ENCODE measurements at places on chromosomes 2 and 18.

GRCh38 chr2:212928681-212929080 lies 222.7 kb downstream of the IKZF2 start:
- DNase-seq, result no peak

GRCh38 chr2:207772081-207772843 lies 2.6 kb upstream of the FZD5 start:
- no peak for DNase-seq

GRCh38 chr2:41521211-41521610 lies 526.6 kb upstream of the PKDCC start:
- no peak for DNase-seq

- DNase-seq, result peak; percentile 37
Measured at GRCh38 chr2:211035548-211036185, 479.3 kb downstream of the CPS1 start.

DNA sequence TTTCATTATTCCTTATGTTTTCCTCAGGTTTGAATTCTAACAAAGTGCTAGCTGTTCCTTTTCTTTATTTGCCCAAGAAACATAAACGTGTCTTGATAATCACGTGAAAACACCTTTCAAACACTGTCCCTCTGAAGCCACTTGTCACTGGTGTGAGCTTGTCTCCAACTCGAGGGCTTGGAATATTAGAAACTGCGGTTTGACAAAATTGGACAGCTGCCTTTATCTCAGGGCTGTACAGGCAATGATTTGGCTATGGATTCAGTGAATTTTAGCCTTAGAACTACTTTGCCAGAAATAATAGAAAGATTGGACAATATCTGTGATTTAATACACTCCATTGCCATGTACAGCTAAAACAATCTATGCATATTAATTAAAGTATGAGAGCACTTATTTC lies 763.0 kb upstream of the ACVR2A start:
- no peak for DNase-seq

GRCh38 chr18:48859311-48860268 lies 91.2 kb downstream of the SMAD7 start:
- peak; percentile 96 for DNase-seq

- DNase-seq, result no peak
Measured at GRCh38 chr2:182949052-182949451, 82.6 kb upstream of the FRZB start.

- no peak for DNase-seq
Measured at GRCh38 chr18:48045744-48046143, 115.3 kb upstream of the SMAD2 start.

DNA sequence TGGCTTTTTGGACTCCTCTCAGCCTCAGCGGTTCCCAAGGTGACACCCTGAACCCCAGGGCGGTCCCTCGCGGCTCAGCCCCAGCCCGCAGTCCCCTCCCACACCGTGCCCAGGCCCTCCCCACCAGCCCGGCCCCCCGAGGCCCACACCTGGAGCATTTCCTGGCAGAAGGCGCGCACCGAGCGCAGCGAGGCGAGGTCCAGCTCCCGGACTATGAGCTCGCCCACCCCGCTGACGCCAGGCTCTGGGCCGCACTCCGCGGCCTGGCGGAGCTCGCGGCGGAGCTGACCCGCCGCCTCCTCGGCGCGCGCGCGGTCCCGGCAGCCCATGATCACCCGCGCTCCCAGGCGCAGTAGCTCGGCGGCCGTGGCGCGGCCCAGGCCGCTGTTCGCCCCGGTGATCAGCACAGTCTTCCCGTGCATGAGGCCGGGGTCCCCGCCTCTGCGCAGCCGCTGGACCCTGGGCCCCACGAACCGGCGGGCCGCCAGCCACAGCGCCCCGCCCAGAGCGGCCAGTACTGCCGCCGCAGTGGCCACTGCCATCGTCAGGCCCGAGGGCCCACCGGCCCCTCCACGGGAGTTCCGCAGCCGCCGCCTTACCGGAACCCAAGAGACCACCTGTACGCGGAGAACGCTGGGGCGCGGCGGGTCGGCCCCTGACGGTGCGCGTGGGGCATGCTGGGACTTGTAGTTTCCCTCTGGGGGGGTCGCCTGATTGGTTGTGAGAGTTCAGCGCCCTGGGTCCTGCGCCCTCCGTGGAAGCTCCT lies at the start of gene RDH14:
RDH14 (minus strand) TSS at position 623 of the 766 bp plus-strand sequence; CDS start at position 542, 81 bp downstream.
- peak; percentile 96 for DNase-seq

DNA sequence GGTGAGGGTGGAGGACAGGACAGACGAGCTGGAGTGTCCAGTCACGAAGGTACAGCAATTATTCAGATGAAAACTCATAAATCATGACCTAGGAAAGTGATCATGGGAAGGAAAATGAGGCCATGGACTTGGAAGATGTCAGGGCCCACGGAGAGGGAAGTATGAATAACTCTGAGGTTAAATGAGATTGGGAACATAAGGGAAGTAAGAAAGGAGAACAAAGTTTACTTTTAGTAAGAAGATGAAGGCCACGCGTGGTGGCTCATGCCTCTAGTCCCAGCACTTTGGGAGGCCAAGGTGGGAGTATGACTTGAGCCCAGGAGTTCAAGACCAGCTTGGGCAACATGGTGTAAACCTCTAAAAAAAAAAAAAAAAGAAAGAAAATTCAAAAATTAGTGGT lies 56.2 kb downstream of the AQP4 start:
- DNase-seq, result no peak

DNA sequence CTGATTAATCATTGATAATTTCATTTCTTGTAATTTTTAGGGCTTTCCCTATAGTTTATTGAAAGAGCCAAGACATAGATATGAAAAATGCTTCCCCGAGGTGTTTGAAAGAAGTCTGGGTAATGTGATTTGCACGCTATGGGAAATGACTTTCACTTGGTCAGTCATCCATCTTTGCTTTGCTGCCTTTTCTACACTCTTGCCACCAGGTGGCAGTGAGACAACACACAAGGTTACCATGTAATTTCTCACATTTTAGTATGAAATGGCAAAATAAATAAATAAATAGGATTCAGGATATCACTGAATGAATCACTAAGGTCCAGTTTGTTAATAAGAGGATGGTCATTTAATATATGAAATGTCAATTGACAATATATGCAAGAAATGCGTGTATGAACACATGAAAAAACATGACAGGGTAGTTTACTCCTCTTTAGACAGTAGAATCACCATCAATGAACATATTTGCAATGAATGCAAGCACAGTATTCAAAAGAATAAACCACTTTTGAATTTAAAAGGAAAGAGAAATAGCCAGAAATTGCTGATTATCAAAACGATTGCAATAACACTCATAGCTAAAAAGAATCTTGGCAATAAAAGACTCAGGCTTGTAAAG lies 52.2 kb upstream of the KCNH7 start:
- DNase-seq, result peak; percentile 58

DNA sequence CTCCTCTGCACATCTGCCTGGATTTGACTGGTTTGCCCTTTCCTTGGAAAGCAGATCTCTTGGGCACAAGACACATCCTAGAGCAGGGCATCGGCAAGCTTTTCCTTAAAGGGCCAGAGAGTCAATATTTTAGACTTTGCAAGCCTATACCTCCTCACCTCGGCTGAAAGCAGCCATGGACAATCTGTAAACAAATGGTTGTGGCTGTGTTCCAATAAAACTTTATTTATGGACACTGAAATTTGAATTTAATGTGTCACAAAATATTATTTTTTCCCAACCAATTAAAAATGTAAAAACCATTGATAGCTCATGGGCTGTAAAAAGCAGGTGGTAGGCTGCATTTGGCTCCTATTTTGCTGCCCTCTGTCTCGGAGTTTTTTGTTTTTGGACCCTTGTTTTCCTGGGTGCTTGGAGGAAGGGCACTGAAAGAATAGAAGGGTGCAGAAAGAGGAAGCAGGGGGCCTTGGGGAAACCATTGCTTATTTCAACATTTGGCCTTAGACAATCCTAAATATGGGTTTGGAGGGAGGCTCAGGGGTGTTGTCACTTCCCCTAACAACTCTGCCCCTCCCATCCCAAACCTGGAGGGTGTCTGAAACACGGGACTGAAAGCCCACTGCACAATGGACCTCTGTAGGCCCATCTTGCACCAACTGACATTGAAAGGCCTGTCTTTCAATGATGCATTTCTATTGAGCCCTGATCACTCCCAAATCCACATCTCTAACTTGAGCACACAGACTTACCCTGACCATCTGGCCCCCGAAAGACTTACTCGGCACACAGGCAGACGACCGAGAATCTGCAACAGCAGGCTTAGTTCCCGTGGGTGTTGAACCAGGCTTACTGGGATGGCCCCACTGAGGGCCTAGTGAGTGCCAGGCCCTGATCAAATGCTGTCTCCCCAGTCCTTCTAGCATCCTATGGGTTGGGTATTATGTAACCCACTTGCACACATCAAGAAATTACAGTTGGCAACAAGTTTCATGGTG lies 7.1 kb upstream of the ZFP36L2 start:
- peak; percentile 53 for DNase-seq

DNA sequence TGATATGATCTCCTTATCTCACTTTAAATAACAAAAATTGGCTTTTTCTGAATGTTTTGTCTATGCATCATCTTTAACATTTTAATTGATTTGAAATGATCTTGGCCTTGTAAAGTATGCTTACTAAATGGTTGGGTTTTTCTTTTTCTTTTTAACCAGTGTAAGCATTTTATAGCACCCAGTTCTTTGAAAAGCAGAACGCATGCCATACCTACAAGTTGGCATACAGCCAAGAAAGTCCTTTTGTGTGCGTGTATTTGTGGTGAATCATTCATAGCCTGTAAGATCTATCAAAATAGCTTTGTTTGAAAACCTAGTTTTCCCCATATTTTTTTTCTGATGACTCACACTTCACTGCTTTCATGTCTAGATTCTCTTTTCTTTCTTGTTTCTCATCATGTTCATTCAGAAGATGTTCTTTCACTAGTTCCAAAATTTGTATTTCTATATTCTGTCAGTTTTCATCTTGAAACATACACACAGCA lies 4.1 kb upstream of the VRK2 start:
- DNase-seq, result no peak

- DNase-seq, result no peak
Measured at GRCh38 chr2:3025261-3025660, 352.4 kb downstream of the EIPR1 start.

GRCh38 chr2:214837466-214837865 lies 28.0 kb upstream of the BARD1 start:
- no peak for DNase-seq

DNA sequence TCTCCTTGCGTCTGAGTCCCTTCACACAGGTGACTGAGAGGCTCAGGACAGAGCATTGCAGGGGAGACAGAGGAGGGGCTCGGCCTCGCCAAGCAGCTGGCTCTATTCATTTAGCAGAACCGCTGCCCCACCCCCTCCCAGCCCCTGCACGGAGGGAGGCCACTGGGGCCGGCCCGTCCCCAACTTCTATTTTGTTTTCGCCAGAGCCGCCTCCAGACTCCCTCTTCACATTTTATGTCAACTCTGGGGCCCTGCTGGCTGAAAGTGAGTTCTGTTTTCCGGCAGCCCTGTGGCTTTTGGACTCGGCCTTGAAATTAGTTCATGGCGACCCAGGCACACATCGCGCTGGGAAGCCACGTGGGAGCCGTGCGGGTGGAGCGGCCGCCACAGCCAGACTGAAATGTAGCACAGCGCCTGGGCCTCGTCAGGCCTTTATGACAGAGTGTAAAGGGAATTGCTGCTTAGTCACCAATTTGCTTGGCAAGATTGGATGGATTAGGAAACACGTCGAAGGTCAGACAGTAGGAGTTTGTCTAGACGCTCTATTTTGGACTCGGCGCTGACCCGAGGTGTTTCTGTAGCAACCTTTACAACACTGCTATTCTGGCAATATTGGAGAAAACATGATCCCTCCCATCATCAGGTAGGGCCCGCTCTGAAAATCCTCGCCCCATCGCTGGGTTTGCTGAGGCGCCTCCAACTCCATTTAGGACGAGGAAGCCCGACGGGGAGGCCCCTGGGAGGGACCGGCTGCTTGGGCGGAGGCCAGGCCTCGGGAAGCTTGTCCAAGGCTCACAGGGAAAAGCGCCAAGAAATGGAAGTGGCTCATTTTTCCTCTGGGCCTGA lies 90.7 kb upstream of the CTDP1 start:
- DNase-seq, result peak; percentile 42

- DNase-seq, result no peak
Measured at GRCh38 chr2:229375251-229375650, 104.2 kb upstream of the PID1 start.

DNA sequence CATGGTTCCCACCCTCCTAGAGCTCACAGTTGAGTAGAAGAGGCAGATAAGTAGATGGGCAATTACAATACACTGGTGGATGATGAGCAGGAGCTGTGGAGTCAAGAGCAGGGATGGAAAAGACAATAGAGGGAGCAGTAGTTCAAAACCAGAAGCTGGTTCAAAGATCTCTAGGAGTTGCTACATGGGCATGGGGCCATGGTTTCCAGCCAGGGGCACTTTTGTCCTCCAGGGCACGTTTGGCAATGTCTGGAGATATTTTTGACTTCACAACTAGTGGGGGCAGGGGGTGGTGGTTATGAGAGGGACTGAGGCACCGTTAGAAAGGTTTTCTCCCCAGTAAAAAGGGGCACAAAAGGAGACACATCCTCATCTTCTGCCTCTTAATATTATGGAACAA lies 236.0 kb downstream of the DYSF start:
- DNase-seq, result no peak

All from Ammon's horn (tissue), 1 donor.